ENCODE measurements at places on chromosomes 2 and 18.

DNA sequence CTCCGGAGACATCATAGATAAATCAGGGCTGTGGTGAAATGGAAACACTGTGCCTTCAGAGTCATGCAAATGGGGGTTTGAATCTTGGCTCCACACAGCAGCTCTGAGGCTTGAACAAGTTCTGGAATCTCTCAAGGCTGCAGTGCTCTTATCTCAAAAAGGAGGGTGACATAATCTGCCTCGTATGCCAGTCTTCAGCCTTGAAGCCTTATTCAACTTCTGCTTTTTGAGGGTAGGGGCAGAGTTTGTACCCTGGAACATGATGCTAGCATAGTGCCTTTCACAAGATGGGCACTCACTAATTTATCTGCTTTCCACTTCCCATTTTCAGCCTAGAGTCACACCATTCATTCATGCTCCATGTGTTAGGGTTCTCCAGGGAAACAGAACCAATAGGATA lies 42.3 kb downstream of the GATA6 start:
- DNase-seq = no peak

DNA sequence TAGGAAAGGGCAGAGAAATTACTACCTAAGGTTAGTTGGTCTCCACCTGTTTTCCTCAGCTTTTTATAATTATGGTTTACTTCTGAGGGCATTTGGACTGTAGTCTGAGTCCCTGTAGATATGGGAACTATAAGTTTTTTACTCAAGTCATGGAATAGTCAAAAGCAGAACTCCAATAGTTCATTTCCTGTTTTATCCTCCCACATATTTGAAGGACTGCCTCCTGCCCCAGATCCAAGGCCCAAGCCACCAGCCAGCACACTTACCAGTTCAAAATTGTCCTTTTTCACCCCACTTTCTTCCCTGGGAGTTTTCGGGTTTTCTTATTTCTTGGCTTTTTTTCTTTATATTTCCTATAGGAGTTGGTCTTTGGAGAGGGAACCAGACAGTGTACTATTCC lies 164.1 kb downstream of the MBD5 start:
- DNase-seq = no peak

DNA sequence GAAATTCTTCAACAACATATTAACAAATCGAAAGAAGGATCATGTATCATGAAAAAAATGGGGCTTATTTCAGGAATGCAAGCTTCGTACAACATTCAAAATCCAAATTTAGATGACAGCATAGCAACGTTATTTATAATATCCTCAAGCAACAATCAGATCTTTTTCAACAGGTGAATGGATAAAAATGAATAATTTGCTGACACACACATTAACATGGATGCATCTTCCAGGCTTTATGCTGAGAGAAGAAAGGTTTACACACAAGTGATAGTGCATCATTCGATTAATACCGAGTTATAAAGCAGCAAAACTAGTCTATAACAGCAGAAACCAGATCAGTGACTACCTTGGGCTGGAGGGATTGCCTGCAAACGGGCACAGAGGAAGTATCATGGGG lies 209.5 kb upstream of the TPO start:
- DNase-seq = no peak

DNA sequence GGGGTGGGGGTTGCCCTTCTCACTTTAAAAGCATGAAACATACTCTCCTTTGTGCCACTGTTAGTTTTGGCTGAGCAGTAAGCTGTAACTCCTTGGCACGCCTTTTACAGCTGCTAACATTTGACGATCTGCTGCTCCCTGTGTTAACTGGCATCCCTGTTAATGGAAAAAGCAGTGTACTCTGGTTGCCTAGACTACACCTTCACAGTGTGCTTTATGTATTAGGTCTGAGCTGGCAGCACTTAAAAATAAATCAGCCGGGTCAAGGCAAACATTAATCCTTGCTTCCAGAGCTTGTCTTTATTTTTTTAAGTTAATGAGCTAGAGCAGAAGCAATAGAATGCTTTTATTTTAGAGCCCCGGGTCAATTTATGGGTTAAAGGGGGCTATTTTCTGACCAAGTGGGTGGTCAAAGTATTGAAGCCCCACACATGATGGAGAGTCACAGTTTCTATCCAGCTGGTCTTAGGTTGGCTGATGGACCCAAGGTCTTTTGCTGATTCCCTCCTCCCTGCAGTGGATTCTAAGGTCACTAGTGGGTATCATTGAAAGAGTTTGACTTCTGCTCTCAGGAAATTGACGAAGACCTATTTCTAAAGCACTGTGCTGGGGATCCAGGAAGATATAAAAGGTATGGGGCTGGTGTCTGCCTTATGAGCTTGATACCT lies 54.5 kb downstream of the CFAP221 start:
- DNase-seq = no peak

GRCh38 chr2:155770516-155770915 lies 562.0 kb downstream of the NR4A2 start:
- no peak for DNase-seq

- DNase-seq = no peak
These were observed 23.4 kb downstream of the CROCC2 start for GRCh38 chr2:240929364-240930095.

DNA sequence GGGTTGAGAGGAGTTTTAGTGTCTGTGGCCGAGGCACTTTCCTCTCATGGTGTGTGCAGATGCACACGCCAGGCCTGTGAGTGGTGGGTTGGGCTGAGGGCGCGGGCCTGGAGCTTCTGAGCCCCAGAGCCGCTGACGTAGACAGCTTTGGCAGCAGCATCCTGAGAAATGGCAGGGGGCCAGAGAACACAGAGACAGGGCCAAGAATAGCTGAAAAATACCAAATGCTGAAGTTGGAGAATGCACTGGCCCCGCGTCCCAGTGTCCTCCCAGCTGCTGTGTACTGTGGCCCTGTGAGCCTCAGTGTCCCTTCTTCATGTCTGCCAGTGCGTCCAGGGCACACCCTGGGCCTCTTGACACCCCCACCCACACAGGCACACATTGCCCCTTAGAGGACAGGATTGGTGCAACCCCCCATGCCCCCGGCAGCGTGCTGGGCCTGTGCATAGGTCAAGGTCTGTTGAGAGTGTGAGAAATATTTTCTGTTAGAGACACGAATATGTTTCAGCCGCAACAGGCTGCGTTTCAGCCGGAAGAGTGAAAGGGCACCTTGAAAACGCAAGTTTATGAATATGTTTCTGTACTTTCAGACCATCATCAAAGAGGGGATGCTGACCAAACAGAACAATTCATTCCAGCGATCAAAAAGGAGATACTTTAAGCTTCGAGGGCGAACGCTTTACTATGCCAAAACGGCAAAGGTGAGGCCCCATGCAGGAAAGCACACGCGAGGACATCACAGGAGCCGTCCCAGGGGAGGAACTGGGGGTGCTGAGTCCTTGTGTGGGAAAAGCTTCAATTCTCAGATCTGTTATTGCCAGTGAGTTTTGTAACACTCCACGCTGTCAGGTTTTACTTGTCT lies 33.6 kb downstream of the DGKD start:
- no peak for DNase-seq

- DNase-seq = peak; percentile 79
These were observed 258.5 kb downstream of the TWIST2 start for GRCh38 chr2:239106314-239106908.

- DNase-seq = no peak
These were observed 604.2 kb downstream of the GALR1 start for GRCh38 chr18:77853859-77854258.

- no peak for DNase-seq
These were observed 23.5 kb upstream of the BZW1 start for GRCh38 chr2:200788121-200788718.

DNA sequence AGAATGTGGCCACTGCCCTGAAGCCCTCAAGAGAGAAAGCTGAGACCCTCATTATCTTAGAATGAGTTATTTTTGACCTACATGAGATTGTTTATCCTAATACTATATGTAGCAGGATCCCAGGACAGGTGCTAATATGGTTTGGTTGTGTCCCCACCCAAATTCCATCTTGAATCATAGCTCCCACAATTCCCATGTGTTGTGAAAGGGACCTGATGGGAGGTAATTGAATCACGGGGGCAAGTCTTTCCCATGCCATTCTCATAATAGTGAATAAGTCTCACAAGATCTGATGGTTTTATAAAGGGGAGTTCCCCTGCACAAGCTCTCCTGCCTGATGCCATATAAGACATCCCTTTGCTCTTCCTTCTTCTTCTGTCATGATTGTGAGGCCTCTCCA lies 76.8 kb downstream of the CCBE1 start:
- DNase-seq = no peak

GRCh38 chr2:85273738-85274731 lies 53.8 kb downstream of the TGOLN2 start:
- no peak for DNase-seq

DNA sequence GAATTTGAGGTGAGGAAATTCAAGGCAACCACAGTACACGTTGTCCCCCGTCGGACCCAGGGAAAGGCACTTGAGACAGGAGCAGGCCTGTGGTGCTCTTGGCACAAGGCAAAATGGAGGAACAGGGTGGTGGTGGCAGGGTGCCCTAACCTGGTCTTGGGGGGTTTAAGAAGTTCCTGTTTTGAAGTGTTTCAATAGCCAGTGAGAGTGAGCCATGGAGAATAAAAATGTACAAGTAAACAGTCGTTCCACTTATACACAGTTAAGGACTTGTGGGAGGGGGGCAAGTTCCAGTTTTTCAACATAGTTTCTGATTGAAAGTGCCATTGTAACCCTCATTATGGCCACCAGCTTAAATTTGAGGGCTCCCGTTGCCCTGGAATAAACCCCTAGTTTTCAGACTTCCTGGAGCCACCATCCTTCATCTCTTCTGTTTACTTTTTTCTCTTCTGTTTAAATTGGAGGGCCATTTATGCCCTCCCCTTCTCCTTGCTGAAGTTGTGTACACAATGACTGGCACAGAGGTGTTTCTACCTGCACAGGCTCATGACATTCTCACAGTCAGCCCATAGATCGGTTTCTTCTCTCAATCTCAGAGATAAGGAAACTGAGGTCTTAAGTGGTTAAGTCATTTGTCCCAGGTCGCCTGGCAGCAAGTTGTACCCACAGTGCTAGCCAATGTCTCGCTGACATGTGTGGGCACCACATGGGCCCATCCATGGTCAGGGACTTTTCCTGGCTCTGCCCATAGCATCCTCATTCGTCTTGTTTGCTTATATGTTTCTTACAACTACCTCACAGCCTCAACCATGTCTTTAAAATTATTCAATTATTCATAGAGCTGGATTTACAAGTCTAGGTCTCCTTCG lies 66.0 kb upstream of the ST3GAL5 start:
- DNase-seq = no peak

- no peak for DNase-seq
These were observed 8.8 kb upstream of the RPL31 start for GRCh38 chr2:100993294-100993693.

DNA sequence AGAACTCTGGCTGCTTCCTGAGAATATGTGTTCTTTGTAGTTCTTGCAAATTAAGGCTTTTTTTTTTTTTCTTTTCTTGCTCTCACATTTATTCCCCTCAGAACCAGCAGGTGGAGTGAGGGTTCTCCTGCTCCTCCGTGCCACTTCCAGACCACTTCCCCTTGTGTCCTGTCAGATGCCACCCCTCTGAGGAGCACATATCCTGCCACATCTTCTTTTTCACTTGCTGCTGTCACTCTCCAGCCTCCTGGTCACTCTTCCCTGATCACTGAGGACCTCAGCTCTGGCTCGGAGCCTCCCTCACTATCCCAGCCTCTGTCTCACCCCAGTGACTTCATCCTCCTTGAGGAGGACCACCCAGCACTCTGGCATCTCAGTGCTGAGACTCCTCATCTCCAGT lies 100.5 kb downstream of the TACR1 start:
- peak; percentile 15 for DNase-seq

GRCh38 chr18:55096263-55096951 lies 137.1 kb upstream of the CCDC68 start:
- DNase-seq = peak; percentile 4

- DNase-seq = no peak
These were observed 228.1 kb upstream of the PXDN start for GRCh38 chr2:1972422-1972821.

GRCh38 chr2:237511433-237511832 lies 24.4 kb downstream of the MLPH start:
- no peak for DNase-seq

DNA sequence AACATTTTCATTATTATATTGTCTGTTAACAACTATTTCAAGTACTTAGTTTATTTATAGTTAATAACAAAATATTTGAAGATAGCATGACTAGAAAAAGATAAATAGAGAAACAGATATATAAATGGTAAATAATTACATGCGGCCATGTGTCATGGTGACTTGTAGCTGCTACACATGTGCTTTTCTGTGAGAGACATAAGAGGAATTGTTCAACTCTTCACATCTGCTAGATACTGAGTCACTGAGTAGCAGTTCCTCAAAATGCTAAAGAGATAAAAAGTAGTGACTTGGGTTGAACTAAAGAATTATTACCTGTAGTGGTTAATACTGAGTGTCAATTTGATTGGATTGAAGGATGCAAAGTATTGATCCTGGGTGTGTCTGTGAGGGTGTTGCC lies 37.5 kb upstream of the SCN9A start:
- no peak for DNase-seq

GRCh38 chr2:239115616-239116015 lies 267.7 kb downstream of the TWIST2 start:
- DNase-seq = no peak

DNA sequence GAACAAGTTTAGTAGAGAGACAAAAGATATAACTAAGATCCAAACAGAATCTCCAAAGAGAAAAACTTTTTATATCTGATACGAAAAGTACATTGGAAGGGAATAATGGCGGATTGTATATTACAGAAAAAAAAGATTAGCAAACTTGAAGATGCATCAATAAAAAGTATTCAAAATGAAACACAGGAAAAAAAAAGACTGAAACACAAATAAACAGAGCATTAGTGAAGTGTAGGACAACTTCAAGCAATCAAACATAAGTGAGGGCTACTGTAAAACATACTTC lies 41.1 kb upstream of the MYCN start:
- no peak for DNase-seq

GRCh38 chr18:46754188-46754587 lies 2.7 kb downstream of the ST8SIA5 start:
- no peak for DNase-seq

- no peak for DNase-seq
These were observed 64.9 kb downstream of the ACTR2 start for GRCh38 chr2:65292461-65293011.

GRCh38 chr2:119463136-119463535 lies 31.5 kb downstream of the TMEM37 start:
- DNase-seq = no peak

DNA sequence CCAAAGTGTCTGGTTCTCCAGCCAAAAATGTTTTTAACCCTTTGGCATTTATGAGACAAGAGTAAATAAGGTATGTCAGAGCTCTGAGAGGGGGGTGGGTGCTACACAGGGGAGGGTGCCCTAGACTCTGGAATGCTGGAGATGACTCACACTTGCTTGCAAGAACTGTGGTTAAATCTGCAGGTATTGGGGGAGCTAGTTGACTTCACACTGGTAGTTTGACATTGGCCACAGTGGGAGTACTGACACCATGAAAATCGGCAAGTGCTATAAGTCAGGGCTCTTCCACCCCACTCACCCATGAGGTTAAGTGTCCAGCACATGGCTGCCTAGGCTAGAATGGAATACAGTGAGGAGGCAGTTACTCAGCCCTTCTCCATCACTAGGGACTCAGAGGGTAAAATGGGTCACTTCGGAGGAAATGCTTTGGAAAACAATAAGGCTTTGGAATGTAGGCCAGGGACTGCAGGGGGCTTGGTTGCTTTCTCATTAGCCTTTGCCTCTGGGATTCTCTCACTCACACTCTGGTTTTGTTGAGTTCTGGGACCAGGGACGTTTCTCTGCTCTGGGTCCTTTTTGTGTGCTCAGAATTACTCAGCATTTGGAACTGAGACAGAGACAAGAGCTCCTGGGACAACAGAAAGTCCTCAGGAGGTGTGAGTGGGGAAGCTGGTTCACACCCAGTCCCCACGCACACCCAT lies 91.6 kb downstream of the ACKR3 start:
- DNase-seq = no peak

Data from HuH-7 (cell line).